Glutamatergic neuron (in vitro differentiated cells): ENCODE measurements at places on chromosomes 7 and 10.

DNA sequence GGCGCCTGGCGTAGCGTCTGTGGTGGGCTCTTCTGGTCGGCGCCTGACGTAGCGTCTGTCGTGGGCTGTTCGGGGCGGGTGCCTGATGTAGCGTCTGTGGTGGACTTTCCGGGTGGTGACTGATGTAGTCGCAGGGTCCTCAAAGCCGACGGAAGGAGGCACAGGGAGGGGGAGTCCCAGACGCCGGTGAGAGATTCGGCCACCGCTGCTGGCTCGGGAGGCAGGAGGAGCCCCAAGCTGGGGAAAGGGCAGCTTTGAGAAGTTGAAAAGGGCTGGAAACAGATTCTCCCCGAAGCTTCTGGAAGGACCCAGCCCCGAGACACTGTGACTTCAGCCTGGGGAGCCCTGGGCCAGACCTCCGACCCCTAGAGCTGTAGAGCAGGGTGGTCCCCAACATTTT, 105.7 kb downstream of the DNAJB6 start:
- DNase-seq = no peak

GRCh38 chr10:103198648-103199047, 5.6 kb upstream of the NT5C2 start:
- DNase-seq = no peak

- no peak for DNase-seq
These were observed 138.9 kb downstream of the SH3PXD2A start for GRCh38 chr10:103716206-103717160.

DNA sequence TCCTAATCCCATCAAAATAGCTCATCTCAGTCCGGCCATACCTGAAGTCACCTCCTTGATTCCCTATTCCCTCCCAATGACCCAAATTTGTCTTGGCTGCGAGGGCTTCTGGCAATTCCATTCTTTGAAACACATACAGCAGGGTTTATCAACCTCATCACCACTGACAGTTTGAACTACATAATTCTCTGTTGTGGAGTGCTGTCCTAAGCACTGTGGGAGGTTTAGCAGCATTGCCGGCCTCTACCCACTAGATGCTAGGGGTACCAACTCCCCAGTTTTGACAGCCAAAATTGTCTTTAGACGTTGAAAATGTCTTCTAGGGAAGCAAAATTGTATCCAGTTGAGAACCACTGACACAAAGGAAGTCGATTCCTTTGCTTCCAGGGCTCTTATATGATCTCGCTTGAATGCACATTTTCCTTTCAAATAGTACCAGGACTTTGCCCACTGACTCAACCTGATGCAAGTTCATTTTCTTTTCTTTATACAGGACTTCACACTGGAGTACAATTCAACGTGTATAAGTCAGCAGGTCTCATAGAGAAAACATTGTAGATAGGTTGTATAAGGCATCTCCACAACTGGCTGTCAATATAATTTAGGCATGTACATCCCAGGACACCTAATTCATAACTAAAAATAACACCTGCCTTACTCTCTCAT, 133.3 kb downstream of the STRA8 start:
- no peak for DNase-seq

DNA sequence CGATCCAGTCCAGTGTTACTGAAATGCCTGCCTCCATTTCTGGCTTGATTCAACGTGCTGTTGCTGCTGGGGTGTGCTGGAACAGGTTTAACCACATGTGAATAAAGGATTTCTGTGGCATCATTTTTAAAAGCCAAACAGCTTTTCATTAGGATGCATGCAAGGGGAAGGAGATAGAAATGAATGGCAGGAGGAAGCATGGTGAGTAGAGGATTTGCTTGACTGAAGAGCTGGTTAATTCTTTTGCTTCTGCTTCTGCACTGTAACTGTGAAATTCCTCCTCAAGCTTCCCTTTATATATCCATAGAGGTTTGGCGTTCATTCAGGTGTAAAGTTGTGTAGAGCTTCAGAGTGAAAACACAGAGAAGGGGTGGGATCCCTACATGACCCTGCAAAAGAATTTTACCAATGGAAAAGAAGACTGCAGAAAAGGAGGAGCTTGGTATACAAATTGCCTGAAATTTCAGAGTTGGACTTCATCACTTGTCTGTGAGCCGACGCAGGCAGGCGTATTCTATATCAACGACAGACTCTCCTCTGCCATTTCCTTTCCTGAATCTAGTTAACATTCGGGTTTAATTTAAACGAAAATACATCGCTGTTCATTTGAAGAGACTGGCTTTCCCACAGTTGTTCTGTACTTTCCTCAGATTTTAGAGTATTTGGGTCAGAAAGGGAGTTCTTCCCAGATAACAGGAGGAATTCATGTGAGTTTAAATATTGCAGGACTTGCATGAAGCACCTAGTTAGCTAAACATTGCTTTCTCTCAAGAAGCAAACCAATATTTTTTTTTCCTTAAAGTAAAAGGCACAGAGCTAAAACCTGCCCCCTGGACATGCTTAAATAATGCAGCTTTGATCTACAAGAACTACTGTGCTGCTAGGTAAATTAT, at the start of gene SOSTDC1:
Gene SOSTDC1, minus strand, starts transcription at position 270 of the 893 bp plus-strand sequence. Its CDS starts 70 bp downstream, at position 200.
- DNase-seq = no peak

GRCh38 chr10:113151190-113151666, 201.2 kb downstream of the TCF7L2 start:
- DNase-seq = no peak

- DNase-seq = no peak
These were observed 7.9 kb downstream of the ZNF22 start for GRCh38 chr10:45008524-45009161.

DNA sequence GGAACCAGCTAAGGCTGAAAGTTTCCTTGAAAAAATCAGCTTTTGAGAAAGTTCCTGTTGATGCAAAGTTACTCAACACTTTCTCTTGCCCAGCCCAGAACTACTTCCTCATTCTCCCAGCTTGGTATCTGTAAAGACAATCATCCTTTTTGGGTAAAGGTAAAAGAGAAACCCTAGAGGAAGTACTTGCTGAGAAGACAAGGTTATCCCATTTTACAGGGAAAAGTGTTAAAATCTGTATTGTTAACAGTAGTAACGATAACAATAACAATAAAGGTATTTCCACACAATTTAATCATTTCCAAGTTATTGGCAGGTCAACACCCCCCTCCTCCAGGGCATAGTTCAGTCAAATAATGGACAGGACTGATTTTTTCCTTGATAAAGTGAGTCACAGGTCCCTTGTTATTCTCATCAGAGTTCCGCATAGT, 2.4 kb downstream of the ALOX5 start:
- no peak for DNase-seq

GRCh38 chr7:70645279-70645678, 486.7 kb upstream of the GALNT17 start:
- no peak for DNase-seq

GRCh38 chr7:159329818-159330378, 185.2 kb upstream of the VIPR2 start:
- no peak for DNase-seq

DNA sequence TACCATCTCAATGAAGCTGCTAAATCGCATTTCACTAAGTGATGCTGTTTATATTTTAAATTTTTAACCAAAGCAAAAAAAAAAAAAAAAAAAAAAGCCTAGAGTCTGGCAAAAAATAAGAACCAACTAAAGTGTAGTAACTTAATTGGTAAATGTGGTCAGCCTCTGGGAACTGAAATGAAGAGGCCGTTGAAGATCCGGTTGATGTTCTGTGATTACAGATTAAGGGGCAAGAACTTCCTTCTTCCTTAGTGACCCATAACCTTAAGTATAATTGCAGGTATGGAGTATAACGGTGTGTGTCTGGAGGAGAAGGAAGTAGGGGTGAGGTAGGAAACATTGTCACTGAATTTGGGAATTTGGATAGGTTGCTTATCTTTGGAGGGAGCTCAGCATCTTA, 7.7 kb upstream of the SRGN start:
- DNase-seq = no peak
